Activated CD4-positive, CD25-positive, alpha-beta regulatory T cell treated with anti-CD3 and anti-CD28 coated beads, Interleukin-2, amount 50 U/mL, for 16 hours (primary cell): ENCODE measurements at places on chromosomes 12 and 14.
A peak's percentile ranks its signal among the peaks of the same experiment; 100 is the strongest.

- peak; percentile 52 for DNase-seq
Measured at GRCh38 chr12:75334384-75335030, at the start of gene GLIPR1L1. GLIPR1L1 (plus strand) TSS chr12:75334670; CDS start chr12:75334729, 59 bp downstream.

- DNase-seq: no peak
Measured at GRCh38 chr14:51328772-51329353, 88.8 kb downstream of the TMX1 start.

DNA sequence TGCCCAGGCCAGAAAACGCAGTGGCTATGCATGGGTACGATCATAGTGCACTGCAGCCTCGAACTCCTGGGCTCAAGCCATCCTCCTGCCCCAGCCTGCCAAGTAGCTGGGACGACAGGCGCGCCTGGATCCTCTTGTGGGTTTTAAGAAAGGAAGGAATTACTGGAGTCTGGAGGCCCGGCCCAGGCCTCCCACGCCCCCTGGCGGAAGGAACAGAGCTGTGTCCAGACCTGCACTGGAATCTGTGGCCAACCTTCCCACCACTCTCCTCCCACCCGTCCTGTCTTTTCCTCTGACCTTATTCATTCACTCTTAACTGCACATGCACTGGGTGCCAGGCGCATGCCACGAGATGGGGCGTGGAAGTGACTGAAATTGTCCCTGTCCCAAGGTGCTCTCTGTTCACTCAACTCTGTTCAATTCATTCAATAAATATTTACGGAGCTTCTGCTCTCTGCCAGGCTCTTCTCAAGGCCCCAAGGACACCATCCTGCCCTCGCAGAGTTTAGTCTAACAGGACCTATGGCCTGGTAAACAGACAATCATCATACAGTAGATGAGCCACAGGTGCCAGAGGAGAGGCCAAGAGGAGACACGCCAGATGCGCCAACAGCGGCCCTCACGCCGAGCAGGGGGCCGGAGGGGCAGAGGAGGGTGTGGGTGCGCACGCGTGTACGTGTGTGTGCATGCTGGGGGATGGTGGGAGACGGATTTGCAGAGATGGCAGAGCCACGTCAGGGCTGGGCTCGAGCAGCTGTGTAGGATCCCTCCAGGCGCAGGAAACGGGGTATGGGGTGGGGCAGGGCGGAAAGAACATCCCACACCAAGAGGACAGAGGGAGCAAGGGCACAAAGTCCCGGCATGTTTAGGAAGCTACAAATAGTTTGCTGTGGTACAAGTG, 13.7 kb upstream of the TMEM106C start:
- no peak for DNase-seq

GRCh38 chr12:106070147-106070546, 68.6 kb downstream of the NUAK1 start:
- no peak for DNase-seq

DNA sequence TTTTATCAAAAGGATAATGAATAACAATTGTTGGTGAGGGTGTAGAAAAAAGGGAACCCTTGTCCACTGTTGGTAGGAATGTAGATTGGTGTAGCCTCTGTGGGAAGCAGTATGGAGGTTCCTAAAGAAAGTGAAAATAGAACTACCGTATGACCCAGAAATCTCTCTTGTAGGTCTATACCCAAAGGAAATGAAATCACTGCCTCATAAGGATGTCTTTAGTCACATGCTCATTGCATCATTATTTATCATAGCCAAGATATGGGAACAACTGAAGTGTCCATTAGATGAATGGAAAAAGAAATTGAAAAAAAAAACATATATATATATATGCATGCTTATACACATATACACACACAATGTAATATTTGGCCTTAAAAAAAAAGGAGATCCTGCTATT, 158.8 kb upstream of the NPAS3 start:
- DNase-seq: no peak

- no peak for DNase-seq
Measured at GRCh38 chr12:120994059-120994458, 15.7 kb downstream of the HNF1A start.

GRCh38 chr14:73242357-73242901, 5.1 kb downstream of the PAPLN start:
- DNase-seq: no peak

- no peak for DNase-seq
Measured at GRCh38 chr12:4766445-4766844, 46.2 kb downstream of the GALNT8 start.

DNA sequence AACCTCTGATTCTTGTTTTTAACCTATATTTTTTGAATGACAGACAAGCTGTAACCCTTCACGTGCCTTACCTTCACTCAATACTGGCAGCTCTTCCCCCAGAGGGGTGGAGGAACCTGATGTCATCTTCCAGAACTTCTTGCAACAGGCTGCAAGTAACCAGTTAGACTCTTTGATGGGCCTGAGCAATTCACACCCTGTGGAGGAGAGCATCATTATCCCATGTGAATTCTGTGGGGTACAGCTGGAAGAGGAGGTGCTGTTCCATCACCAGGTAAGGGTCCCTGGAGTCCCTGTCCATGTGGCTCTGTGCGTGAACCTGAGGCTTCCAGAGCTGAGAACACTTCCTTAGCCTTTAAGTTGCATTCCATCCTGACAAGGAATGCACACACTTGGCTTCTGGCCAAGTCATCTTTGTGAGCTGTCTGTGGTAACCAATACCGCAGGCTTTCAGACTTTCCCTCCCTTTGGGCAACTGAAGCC, 22.7 kb downstream of the TRAFD1 start:
- no peak for DNase-seq

- no peak for DNase-seq
Measured at GRCh38 chr14:64639340-64639821, 64.8 kb upstream of the PLEKHG3 start.

DNA sequence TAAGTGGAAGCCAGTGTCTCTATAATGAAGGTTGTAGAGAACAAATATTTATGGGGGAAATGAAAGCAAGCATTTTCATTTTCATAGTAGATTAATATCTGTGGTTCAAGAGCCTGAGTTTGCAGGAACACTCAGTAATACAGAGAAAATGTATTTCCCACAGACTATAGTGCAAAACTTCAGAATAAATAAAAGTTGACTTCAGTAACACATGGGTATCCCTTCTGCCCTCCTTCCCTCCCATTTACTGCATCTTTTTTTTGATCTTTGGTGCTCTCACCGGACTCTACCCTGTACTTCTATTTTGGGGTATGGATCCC, 75.3 kb upstream of the AMN1 start:
- DNase-seq: no peak

DNA sequence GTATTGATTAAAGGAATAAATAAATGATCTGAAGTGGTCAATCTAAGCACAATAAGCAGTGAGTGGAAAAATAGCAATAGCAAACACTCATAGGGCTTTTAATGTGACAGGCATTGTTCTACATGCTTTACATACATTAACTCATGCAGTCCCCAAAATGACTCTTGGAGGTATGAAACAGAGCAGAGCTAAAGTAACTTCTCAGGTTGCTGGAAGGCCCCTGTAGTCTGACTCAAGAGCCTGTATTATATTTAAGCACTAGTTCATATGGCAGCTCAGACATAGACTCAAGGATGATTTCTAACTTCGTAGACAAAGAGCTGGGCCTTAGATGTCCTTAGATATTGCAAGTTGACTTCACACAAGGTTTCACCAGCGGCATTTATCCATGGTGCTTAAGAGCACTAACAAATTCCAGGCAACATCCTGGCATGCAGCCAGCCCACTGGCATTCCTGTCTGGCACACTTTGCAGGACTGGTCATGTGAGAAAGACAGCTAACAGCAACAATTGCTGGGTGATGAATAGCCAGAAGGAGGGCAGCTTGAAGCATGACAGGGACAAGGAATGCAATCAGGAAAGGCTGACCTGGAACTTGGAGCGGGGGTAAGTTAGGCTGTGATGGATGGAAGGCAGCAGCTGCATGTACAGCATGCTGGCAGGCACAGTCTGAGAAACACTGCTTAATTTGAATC, 22.9 kb upstream of the KTN1 start:
- DNase-seq: no peak
